GM23248 (cell line): ENCODE measurements at places on chromosomes 7 and 10.

- no peak for DNase-seq
These were observed 146.5 kb upstream of the PRSS1 start for GRCh38 chr7:142602756-142603155.

DNA sequence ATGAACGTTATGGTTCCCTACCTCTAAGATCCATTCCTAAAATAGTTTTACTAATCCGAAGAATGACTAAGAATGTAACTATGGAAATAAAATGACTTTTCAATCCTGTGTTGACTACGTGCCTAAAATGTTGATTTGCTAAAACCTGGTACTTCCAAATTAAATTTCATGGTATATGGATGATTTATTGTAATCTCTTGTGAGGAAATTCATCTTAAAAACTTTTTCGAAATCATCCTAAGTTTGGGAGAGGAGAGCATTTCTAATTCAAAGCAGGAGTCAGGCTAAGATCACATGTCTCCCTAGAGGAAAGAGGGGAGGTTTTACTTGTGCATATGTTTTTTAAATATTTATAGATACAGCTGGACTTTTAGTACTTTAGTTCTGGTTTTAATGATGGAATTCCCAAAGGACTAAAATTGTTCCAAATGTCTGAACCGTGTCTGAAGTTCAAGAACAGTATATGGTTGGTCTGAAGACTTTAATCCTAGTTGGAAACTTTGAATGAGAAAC lies 483.9 kb downstream of the AUTS2 start:
- no peak for DNase-seq

DNA sequence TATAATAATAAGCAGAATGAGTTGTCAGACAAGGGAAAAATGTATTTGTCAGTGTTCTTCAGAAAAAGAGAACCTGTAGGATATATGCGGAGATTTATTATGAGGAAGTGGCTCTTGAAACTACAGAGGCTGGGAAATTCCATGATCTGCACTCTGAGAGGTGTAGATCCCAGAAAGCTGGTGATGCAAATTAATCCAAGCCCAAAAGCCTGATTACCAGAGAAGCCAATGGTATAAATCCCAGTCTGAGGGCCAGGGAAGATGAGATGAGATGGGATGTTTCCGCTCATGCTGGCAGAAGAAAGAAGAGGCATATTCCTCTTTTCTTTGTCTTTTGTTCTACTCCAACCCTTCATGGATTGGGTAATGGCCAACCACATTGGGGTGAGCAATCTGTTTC lies 732.8 kb upstream of the IGFBP3 start:
- no peak for DNase-seq

DNA sequence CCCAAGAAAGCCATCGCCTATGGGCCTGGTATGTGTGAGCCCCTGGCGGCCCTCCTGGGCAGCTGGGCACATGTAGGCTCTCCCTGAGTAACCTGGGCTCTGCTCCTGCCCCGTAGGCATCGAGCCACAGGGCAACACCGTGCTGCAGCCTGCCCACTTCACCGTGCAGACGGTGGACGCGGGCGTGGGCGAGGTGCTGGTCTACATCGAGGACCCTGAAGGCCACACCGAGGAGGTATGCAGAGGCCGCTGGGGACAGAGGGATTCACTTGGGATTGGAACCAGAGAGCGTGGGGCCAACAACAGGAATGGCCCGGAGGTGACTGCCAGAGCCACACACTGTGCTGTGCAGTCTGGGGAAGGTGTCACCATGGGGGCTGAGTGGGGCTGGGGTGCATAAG lies 7.3 kb downstream of the FLNC start:
- DNase-seq = no peak

DNA sequence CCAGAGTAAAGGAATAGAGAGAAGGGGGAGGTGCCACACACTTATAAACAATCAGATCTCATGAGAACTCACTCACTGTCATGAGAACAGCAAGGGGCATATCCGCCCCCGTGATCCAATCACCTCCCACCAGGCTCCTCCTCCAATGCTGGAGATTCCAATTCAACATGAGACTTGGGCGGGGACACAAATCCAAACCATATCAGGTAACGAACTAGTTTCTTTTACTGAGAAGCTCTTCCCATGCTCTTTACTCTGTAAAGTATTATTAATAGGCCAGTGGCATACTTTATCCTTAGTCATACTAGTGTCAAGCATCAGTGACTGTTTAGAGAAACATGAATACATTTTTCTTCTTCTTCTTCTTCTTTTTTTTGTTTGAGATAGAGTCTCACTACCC lies 39.4 kb upstream of the ZNF488 start:
- DNase-seq = peak; percentile 59

GRCh38 chr10:77391605-77392235 lies 245.9 kb downstream of the KCNMA1 start:
- peak; percentile 88 for DNase-seq
